Fibroblast of villous mesenchyme (primary cell): ENCODE measurements at places on chromosomes 7 and 10. TPM values are rescaled to one million over a fixed set of nuclear protein-coding genes. Genes with fewer than 3 reads are reported as not detected.

Gene SEC23IP
- 37.7 and 44.9 TPM in 2 replicates for total RNA-seq

Gene TMEM225B
- 0.43 and 1.6 TPM in 2 replicates for total RNA-seq

Gene LBX1
- total RNA-seq, result not detected in 2 replicates

Gene SAMD9
- total RNA-seq, result 15.8 and 21.2 TPM in 2 replicates

Gene PTN
- total RNA-seq, result 9.1 and 25.1 TPM in 2 replicates

Gene GIMAP5
- total RNA-seq, result not detected in 2 replicates

Gene CRTAC1
- not detected in 2 replicates for total RNA-seq

Gene CUZD1
- total RNA-seq, result 0.32 and 0.43 TPM in 2 replicates

Gene INMT
- 15.8 and 48.4 TPM in 2 replicates for total RNA-seq

DNA sequence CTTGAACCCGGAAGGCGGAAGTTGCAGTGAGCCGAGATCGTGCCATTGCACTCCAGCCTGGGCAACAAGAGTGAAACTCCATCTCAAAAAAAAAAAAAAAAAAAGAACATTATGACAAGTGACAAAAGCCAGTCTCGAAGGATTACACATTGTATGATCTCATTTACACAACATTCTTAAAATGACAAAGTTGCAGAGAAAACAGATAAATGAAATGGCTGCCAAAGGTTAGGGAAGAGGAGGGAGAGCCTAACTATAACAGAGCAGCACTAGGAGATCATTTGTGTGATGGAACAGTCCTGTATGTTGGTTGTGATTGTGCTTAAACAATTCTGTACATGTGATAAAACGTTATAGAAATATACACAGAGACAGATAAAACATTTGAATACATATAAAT is 16.2 kb upstream of the CPVL start:
- DNase-seq, result no peak

- peak; percentile 11 for DNase-seq
Measured at GRCh38 chr7:128247640-128248194, 6.6 kb downstream of the LEP start.

DNA sequence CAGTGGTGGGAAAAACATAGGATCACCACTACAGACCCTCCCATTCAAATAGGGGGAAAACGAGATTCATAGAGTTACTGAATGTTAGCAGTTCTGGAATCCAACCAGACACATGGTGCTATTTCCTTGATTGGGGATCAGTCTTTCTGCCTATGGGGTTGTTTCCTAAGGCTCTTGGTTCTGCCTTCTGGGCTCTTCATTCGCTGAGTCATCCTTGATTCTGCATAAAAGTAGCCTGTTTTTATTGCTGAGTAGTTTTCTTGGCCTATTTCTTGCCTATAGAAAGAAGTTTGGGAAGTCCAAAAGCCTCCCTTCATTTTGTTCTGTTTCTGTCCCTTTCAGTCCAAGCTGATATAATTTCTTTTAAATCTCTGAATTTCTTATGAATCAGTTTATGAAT is 99.3 kb upstream of the OIT3 start:
- DNase-seq, result peak; percentile 30

GRCh38 chr7:33511778-33512177 is 382.4 kb downstream of the BBS9 start:
- peak; percentile 33 for DNase-seq

GRCh38 chr7:45720989-45721388 is 146.8 kb downstream of the ADCY1 start:
- no peak for DNase-seq

DNA sequence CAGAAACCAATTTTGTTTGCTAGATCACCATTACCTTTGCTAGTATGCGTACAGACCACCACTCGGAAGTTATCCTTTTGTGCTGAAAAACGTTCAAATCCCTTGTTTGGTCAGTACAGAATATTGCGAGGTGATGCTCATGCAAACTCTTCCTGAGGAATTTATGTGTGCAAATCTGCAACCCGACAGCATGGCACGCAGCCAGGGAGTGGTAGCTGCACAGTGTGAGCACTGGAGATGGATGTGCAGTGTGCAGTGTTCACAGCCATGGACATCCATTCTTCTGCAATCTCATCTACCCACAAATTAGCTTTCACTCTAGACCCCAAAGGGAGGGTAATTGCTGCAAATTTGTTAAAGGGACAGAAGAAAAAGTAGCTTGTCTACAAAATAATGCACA is 72.2 kb downstream of the CACUL1 start:
- no peak for DNase-seq

GRCh38 chr10:23099816-23100215 is 4.4 kb downstream of the MSRB2 start:
- no peak for DNase-seq

GRCh38 chr7:52831321-52831720 is 204.1 kb upstream of the POM121L12 start:
- DNase-seq, result no peak

GRCh38 chr7:17722798-17723197 is 217.5 kb downstream of the SNX13 start:
- no peak for DNase-seq

DNA sequence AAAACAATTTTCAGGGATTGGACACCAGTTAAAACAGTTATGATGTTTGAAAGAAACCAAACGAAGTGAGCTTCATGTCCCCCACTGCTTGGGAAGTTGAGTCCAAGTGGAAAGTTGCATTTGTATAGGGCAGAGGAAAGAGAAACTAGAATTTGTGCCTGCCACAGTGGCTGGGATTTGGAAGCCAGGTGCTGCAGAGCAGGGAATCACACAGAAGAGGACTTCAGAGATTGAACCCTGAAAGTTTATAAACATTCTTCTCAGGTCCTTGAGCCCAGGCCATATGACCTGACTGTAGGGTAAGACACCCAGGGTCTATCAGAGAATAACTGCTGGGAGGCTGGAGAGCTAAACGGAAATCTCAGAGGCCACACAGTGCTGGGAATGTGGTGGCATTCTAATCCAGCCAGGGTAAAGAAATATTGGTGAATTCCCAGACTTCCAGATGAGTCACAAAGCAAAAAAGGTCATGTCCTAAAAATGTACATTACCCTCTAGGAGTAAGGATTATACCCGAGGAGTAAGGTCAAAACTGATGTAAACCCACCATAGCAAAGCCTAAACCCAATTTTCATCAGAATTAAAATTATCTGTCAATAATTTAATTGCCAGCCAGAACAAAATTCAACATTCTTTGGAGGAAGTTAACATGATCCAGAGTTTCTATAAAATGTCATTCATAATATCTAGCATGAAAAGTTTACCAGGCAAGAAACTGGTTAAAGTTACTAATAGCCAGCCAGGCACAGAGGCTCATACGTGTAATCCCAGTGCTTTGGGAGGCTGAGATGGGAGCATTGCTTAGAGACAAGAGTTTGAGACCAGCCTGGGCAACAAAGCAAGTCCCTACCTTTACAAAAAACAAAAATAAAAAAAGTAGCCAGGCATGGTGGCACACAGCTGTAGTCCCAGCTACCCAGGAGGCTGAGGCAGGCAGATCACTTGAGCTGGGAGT is 31.2 kb downstream of the TOMM7 start:
- DNase-seq, result peak; percentile 46

DNA sequence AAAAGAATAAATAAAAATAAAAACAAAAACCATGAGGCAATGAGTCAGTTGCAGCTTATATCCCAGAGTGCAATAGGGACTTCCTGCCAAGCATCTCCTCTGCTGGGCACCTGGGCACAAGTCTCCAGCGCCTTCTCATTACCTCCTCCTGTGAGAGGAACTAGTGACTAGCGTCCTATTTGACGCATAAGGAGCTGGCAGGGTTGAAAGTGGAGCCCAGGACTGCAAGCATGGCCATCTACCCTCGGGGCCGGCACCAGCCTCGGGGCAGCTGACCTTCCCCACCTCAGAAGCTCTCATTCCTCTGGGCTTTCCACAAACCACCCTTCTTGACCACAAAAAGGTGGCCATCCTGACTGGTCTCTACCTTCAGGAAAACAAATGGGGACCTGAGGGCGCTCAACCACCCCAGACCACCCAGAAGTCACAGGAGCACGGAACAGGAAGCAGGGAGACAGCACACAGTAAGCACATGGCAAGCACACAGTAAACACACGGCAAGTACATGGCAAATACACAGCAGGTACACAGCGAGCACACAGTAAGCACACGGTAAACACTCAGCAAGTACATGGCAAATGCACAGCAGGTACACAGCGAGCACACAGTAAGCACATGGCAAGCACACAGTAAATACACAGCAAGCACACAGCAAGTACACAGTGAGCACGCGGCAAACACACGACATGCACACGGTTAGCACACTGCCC is 19.1 kb downstream of the CTBP2 start:
- DNase-seq, result no peak

DNA sequence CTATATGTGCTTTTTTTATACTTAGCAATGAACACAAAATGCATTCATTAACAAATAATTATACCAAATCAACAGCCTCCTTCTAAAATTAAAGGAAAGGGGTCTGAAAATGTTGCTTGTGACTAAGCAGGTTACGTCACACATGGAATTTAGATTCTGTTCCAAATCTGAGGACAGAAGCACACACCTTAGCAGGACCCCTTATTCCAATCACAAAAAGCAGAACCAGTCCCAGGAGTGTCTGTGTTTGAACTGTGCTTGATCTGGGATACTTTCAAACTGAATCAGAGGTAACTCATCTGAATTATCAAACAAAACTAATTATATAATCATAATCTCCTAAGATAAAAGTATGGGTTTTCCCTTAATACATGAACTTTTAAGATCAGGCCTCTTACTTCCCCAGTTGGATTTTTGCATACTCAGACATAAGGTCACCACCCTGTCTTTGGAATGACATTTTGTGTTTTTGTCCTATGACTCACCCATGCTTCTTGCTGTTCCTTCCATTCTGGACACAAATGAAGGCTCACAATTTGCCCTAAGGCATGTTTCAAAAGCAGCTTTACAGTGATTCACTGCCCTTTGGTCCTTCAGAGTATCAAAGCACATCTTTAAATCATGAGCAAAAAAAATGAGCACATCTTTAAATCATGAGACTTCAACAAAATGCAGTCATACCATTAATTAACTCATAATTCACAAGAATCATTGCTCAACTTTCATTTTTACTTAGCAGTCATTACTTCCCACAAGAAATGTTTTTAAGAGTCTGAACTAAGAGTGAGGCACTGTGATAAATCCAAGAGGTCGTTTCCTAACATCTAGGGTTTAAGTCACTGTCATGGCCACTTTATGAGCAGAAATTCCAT is 35.5 kb downstream of the SEMA3C start:
- peak; percentile 97 for DNase-seq

DNA sequence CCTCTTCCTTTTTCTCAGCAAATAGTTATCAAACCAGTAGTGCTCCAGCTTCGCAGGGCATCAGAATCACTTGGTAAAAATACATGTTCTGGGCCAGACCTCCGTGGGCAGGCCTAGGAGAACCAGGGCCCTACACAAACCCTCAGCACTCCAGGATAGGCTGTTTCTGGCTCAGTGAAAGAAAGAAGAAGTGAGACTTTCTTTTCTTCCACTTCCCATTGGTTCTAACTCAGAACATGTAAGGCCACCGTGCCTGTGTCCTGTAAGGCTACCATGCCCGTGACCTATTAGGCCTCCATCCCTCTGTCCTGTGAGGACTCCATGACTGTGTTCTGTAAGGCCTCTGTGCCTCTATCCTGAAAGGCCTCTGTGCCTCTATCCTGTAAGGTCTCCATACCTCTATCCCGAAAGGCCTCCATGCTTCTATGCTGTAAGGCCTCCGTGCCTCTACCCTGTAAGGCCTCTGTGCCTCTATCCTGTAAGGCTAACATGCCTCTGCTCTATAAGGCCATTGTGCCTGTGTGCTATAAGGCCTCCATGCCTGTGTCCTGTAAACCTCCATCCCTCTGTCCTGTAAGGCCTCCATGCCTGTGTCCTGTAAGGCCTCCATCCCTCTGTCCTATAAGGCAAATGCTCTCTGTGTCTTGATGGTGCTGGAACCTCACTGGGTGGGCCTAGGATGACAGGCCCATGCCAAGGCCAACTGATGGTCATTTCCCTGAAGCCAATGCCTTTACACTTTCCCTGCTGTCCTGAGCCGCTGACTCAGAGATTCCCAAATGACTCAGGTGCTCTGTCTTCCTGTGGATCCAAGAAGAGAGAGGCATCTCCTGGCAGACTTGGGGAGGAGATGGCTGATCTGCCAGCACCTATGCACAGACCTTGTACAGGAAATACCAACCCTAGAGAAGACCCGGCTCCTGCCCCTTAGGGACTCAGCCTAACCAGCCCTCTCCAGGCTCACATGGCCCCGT is 96.6 kb upstream of the CACUL1 start:
- no peak for DNase-seq

DNA sequence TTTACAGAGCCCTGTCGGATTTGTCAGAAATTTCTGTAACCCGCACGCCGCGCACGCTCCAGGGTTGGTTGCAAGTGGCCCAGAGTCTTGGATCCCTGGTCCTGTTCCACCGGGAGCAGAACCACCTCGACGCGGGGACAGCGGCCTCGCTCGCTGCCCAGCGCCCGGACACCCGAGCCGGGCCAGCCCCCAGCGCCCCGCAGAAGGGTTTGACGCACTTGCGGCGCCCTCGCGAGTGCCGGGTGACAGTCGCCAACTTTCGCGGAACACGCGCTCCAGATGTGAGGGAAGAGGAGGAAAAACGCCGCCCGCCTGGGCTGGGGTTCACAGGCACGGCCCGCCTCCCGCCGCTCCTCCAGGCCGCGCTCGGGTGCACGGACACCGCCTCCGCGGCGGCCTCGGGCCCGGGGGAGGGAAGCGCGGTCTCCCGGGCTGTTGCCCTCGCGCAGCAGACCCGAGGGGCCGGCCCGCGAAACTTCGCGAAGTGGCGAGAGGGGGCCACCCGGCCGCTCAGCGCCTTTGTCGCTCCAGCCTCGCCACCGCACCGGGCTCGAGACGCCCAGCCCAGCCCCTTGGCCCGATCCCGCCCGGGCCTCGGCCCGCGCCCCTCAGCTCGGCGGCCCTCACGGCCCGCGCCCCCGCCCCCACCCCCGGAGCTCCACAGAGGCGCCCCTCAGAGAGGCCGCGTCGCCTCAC is 514 bp downstream of the RNF216 start:
- peak; percentile 43 for DNase-seq

- no peak for DNase-seq
Measured at GRCh38 chr7:36180121-36180520, 27.1 kb downstream of the EEPD1 start.

DNA sequence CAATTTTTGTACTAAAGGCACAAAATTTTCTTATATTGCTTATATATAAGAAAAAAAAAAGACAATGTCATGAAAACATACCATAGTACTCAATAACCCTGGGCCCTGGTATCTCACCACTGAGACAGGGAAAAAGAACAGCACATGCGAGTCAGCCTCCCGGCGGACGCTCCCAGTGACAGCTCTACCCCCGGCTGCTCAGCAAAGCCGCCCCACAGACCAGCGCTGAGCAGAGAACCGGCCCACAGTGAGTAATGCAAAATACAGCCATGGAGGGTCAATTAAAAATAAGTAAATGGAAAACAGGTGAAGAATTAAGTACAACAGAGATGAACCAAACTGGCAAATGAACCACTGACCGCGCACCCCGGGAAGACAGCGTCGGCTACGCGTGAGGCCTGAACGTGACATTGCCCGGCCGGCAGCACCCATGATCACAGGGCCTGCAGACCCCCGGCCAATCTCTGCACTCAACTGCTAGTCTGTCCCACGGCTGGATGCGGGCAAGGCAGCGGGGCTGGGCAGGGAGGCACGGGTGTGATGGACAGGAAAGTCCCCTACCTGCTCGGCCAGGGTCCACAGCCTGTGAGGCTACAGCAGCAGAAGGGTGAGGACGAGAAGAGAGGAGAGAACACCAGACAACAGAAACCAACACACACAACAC is 175.9 kb downstream of the ZMYND11 start:
- no peak for DNase-seq

GRCh38 chr7:8176370-8177081 is 85.4 kb downstream of the ICA1 start:
- DNase-seq, result no peak
